Cerebellum (tissue), 4 donors: ENCODE measurements at places on chromosomes 1 and 21. TPM values are rescaled to one million over a fixed set of nuclear protein-coding genes. Genes with fewer than 3 reads are reported as not detected.

GRCh38 chr1:51981555-51981954 lies 8.9 kb downstream of the RAB3B start:
- DNase-seq: no peak

- no peak for DNase-seq
Observed at GRCh38 chr1:8247811-8248436, 70.0 kb upstream of the SLC45A1 start.

- no peak for DNase-seq
Observed at GRCh38 chr1:41641475-41641814, 157.0 kb upstream of the EDN2 start.

Gene TDRD5
- total RNA-seq: 6.0 TPM

Gene MCOLN2
- not detected for total RNA-seq

Gene SNRNP40
- 93.9 TPM for total RNA-seq

Gene MEGF6
- total RNA-seq: 14.9 TPM

DNA sequence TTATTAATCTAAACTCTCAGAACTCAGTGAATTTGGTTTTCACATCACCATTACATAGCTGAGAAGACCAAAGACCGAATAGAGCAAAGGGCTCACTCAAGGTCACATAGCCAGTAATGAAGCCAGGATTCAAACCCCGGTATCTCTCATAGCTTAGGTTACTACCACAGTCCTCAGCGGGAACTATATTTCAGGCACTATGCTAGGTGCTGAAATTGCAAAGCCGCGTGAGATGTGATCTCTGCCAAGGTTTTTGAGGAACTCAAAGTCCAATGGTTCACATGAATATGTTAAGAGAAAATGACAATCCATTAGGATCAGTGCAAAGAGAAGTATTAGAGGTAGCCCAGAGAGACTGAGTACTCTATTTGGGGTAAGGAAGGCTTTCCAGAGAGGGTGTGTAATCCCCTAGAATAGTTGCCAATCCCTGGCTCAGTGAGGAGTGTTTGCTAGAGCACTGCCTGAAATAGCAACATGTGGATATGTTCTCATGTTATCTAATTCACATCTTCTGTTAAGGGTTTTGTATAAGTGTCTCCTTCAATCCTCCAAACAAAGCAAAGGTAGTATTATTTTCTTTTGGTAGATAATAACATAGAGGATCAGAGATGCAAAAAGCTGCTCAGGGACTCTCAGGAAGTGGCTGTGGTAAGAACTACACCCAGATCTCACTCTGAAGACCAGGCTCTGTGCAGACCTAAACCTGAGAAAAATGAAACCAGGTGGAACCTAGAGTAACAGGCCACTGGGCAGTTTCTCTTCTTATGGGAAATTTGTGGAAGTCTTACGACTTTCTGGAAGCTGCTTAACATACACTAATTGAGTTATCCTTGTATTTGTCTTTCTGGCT lies 93.1 kb upstream of the C8B start:
- DNase-seq: no peak

Gene FAM43B
- total RNA-seq: 2.5 TPM

Gene NBPF4
- total RNA-seq: not detected

Gene NPPB
- not detected for total RNA-seq

GRCh38 chr1:109131800-109132199 lies 17.9 kb downstream of the ELAPOR1 start:
- DNase-seq: no peak

Gene SAMD11
- 2.4 TPM for total RNA-seq

DNA sequence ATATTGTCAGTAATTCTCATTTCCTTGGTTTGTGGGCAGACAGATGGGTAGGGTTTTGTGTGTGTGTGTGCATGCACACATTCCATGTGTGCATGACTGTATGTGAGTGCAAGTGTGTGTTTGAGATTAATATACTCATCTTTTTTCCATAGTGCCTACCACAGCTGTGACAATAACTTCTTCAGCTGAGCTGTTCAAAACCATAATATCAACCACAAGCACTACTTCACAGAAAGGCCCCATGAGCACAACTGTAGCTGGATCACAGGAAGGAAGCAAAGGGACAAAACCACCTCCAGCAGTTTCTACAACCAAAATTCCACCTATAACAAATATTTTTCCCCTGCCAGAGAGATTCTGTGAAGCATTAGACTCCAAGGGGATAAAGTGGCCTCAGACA lies 149.3 kb downstream of the ADGRL2 start:
- no peak for DNase-seq

DNA sequence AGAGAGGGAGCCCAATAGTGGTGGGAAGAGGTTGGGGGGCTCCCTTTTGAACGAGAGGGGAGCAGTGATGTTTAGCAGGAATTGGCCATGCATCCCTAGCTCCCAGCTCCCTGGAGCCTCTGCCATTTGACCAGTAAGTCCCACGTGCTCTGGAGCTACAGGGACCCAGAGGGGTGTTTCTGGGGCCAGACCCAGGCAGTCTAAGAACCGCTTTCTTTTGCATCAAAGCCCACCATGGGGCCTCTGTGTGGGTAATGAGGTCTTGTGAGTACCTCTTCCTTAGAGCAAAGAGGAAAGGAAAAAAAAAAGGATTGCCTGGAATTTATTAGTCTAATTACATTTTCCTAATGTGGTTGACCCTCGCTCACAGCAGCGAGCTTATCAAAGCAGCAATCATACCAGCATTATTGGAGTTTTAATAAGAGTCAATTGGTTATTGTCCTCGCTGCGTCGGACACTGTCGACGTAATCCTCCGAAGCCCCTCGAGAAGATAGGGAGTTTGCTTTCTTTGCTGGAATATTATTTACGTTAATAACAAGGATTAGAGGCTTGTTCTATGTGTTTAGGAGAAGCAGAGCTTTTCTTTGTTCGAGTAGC lies 17.6 kb downstream of the ACTL8 start:
- DNase-seq: no peak

Gene TEDDM1
- total RNA-seq: not detected

GRCh38 chr1:225347123-225347683 lies 80.6 kb downstream of the LBR start:
- DNase-seq: no peak

Gene AK5
- 29.9 TPM for total RNA-seq

Gene LCE2A
- not detected for total RNA-seq
